B cell (primary cell): ENCODE measurements at places on chromosomes 3 and 15. TPM values are rescaled to one million over a fixed set of nuclear protein-coding genes. Genes with fewer than 3 reads are reported as not detected.

GRCh38 chr3:53668872-53669271 lies 174.5 kb downstream of the CACNA1D start:
- DNase-seq = no peak

DNA sequence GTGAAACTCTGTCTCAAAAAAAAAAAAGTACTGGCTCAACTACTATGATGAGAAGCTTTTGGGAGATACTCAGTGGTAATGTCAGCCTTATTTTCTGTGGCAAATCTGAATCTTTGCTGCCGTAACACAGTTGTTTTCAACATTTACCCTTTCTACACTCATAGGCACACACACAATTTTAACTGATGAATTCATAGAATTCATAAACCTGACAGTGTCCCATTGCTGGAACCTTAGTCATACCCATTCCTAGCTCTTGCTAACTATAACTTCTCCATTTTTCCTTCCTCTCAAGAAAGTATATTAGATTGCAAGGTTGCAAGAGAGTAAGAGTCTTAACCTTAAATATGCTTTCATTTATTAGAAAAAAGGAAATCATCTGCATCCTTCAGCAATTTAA lies 496.6 kb downstream of the FHIT start:
- DNase-seq = no peak

GRCh38 chr15:47383801-47384200 lies 333.5 kb upstream of the SEMA6D start:
- no peak for DNase-seq

DNA sequence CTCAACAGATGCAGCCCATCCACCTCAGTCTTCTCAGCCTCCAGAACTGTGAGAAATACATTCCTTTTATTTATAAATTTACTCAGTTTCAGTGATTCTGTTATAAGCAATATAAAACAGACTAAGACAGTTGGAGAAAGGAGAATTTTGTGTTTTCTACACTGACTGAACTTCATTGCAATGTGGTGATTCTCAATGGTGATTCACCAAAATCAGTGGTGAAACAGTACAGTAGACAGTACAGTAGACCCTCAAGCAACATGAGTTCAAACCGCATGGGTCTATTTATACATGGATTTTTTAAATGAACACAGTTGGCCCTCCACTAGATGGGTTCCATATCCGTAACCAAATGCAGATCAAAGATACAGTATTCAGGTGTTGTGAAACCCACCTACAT lies 403.1 kb upstream of the TGFBR2 start:
- DNase-seq = no peak

DNA sequence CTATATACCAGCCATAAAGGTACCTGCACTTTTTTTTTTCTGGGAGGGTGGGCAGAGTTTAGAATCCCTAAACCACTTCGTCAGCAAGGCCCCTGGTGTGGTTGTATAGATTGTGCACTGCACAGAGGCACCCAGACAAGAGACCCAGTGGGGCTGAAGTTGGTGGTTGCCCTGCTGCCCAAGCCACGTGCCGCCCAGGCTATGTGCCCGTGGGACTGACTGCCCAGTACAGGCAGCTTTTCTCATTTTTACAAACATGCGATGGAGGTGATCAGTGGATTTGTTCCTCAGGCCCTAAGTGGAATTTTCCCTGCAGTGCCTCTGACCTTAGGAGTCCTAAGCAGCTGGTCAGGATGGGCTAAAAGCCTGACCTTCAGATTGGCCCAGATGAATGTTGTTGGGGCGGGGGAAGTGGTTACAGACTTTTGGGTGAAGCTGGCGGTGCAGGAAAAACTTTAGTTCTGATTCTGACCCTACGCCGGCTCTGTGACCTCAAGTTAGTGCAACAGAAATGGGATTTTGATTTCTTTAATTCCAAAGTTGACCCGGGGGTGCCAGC lies 34.9 kb upstream of the LIMD1 start:
- DNase-seq = no peak

DNA sequence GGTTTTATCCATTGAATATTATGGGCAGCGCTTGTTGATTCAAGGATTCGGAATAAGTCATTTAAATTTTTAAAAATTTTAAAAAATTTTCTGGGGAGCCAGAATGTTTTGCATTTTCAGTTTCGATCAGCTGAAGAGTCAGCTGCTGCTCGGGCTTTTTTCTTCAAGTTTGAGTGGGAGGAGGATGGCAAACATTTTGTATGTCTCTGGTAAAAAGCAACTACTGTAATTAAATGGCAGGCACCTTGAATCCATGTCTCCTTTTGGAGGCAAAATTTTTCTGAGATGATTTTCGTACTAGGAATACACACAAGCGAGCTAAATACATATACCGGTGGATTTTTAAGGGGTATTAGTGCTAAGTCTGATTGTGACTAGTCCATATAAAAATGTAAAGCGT lies 612 bp downstream of the C3orf38 start:
- DNase-seq = peak; percentile 73

The TMEM108 gene
- not detected in 2 replicates for total RNA-seq

The ROPN1 gene
- total RNA-seq = not detected in 2 replicates

The ZNF621 gene
- total RNA-seq = 34.6 and 35.2 TPM in 2 replicates
